GM12878 (cell line): ENCODE measurements at places on chromosomes 11 and 22. TPM values are rescaled to one million over a fixed set of nuclear protein-coding genes. Genes with fewer than 3 reads are reported as not detected.

- DNase-seq = no peak
These were observed at the start of gene CHADL for GRCh38 chr22:41240377-41241132. Gene CHADL (minus strand): TSS chr22:41240931. CDS start chr22:41240881, 50 bp downstream.

GRCh38 chr22:47552541-47553205 is 790.2 kb downstream of the TBC1D22A start:
- DNase-seq = no peak

DNA sequence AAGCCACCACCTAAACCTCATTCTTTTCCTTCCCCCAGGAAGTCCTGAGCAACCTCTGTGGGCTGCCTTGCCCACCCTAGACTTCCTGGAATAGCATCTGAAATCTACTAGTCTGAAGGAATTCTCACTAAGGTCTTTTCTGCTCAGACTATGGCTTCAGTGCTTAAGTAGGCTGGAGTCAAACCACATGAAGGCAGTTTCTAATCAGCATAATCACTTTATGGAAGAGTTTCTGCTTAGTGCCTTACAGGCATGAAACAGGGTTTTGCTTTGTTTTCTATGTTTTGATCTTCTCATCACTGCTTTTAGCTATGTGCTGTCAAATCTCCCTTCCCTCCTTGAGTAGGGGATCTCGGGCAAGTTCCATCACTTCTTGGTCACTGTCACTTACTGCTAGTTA is 117.7 kb downstream of the WT1 start:
- no peak for DNase-seq

DNA sequence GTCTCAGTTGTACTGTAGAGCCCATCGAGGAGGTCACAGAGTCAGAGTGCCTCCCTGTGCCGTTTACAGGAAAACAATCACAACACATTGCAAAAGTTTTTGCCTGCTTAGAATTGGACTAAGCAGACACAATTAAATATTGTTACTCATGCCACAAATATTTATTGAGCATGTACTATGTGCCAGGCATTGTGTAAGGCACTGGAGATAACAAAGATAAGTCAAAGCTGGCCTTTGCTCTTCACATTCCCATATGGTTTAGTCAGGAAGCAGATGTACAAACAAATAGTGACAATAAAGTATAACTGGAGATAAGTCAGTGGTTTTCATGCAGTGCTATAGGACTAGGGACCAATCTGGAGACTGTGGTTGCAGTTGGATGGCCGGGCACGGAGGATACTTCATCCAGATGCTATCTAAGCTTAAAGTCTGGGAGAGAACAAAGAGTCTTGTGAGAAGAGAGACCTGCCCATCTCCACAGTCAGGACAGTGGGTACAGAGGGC is 550.7 kb downstream of the INSC start:
- no peak for DNase-seq

Gene POLD3
- 36.4 and 39.2 TPM in 2 replicates for total RNA-seq

Gene OR51D1
- not detected in 2 replicates for total RNA-seq

Gene OR8A1
- not detected in 2 replicates for total RNA-seq

Gene HTR3B
- not detected in 2 replicates for total RNA-seq

Gene MAP6
- total RNA-seq = 0.21 TPM in 1 of 2 replicates, not detected in the other

Gene ASPHD2
- total RNA-seq = 10.6 TPM in 2 replicates
